A172 (cell line): ENCODE measurements at places on chromosomes 11 and 22. TPM values are rescaled to one million over a fixed set of nuclear protein-coding genes. Genes with fewer than 3 reads are reported as not detected.

DNA sequence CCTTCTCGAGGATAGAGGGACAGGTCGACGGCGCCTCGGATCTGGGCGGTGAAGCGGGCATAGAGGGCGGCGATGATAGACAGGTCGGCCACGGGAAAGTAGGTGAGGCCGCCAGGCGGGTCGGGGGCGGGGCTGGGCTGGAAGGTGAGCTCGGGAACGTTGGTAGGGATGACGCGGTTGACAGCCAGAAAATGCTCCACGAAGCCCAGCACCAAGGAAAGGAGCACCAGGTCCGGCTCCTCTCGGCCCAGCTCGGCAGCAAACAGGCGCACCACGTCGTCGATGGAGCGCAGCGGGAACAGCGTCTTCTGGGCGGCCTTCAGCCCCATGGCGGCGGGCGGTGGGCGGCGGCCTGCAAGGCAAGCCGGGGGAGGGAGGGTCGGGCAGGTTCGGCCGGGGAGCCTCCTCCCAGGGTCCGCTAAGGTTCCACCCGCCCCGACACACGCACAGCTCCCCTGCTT lies 540 bp downstream of the MEN1 start:
- no peak for DNase-seq

DNA sequence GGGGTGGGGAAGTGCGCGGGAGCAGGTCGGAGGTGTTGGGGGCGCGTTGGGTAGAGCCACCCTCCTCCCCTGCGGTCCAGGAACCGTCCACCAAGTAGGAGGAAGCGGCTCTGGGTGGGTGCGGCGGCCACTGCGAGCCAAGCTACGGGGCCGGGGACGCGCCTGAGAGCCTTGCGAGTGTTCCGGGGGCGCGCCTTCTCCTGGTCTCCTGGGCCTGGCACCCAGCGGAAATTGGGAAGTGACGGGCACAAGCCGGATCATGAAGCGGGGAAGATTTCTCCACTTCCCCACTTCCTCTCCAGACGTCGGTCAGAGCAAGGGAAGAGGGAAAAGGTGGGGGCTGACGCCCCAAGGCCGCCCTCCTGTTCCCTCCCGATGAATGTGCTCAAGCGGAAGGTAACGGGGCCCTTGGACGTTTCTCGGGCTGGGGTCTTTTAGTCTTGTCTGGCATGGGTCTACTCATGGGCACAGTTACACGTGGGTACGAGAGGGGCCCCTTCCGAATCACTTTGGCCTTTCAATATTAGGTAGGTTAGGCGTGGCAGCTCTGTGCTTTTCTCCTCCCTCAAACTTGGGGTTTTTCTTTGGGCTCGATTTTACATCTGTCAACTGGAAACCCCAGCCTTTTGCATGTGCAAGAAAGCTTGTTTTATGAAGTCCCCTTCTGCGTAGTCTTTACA lies 865 bp downstream of the RBM14 start:
- peak; percentile 50 for DNase-seq

- DNase-seq: no peak
Observed at GRCh38 chr22:34976474-34976873, 89.5 kb upstream of the ISX start.

GRCh38 chr22:31344578-31345330 lies 1.4 kb downstream of the PATZ1 start:
- DNase-seq: no peak

DNA sequence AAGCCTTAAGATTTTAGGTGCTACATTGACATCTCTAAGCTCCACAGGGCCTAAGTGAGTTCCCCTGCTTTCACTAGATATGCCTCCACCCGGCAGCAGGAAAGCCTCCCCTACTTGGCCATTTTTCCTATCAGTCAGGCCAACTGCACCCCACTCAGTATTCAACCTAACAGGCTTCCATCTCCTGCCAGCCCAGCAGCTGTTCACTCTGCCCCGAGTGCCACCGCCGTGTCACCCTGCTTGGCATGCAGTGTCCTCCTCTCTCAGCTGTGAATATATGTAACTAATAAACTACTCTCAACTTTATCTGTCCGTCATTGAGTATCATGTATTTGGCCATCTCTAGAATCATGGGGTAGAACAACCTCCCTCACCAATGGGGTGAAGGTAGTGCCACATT lies 9.0 kb upstream of the OR6M1 start:
- DNase-seq: no peak

Gene CCDC87
- total RNA-seq: 0.31 and 1.2 TPM in 2 replicates

Gene HIPK3
- 48.7 and 50.5 TPM in 2 replicates for total RNA-seq

Gene APOL5
- total RNA-seq: not detected in 2 replicates

Gene XPNPEP3
- 6.4 and 8.5 TPM in 2 replicates for total RNA-seq

Gene RFPL1
- not detected in 2 replicates for total RNA-seq
